ENCODE measurements at places on chromosomes 6 and 20.

- DNase-seq: no peak
These were observed 5.4 kb downstream of the CITED2 start for GRCh38 chr6:139369068-139369467.

GRCh38 chr6:47733879-47734558 lies 35.6 kb downstream of the ADGRF4 start:
- DNase-seq: no peak

DNA sequence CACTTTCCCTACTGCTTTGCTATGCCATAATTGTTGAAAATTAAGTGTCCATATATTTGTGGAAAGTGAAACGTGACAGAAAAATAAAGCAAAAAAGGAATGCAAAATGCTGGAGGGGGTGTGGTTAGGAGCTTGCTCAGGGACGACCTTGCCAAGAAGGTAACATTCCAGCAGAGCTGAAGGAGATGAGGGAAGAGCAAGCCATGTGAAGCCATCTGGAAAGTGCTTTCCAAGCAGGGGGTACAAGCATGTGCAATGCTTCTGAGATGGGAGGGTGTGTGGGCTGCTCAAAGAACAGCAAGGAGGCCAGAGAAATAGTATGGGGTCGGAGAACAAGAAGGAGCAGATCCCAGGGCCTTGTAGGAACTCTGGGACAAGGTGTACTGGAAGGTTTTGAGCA lies 161.7 kb downstream of the ISM1 start:
- DNase-seq: no peak

DNA sequence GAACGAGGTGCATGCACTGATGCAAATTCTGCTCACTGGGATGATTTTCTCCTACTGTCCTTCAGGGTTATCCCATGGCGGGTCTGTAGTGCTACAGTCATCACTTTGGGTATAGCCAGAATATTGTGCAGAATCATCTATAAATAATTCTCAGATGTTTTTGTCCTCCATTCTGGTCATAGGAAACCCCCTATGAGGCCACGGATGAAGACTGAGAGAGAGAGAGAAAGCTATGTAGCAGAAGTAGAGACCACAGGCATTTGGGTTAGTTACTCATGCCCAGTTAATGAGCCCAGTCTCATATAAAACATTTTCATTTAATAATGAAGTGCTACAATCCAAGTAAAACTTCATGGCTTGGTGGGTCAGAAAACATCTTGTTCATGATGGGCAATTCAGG lies 145.1 kb upstream of the PLN start:
- no peak for DNase-seq

DNA sequence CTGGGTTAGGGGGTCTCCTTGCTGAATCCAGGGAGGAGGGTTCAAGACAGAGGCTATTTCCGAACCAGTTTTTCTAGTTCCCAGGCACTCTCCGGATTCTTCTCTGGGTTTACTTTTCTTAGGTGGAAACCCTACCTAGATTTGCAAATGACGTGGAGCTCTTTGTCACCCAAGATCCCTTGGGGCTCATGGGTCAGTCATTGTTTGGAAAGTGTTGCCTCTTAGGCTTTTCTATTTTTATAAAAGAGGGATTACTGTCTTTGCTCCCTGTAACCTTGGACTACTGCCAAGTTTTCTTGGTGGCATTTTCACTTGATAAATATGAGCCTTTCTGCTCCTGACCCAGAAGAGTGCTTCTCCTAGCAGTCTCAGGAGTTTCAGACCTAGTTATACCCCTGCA lies 33.6 kb downstream of the FAM209B start:
- DNase-seq: no peak

GRCh38 chr6:53758496-53758895 lies 36.3 kb upstream of the LRRC1 start:
- no peak for DNase-seq

GRCh38 chr6:12266571-12266970 lies 23.6 kb upstream of the EDN1 start:
- no peak for DNase-seq

GRCh38 chr20:31570021-31570463 lies 35.0 kb upstream of the ID1 start:
- no peak for DNase-seq

DNA sequence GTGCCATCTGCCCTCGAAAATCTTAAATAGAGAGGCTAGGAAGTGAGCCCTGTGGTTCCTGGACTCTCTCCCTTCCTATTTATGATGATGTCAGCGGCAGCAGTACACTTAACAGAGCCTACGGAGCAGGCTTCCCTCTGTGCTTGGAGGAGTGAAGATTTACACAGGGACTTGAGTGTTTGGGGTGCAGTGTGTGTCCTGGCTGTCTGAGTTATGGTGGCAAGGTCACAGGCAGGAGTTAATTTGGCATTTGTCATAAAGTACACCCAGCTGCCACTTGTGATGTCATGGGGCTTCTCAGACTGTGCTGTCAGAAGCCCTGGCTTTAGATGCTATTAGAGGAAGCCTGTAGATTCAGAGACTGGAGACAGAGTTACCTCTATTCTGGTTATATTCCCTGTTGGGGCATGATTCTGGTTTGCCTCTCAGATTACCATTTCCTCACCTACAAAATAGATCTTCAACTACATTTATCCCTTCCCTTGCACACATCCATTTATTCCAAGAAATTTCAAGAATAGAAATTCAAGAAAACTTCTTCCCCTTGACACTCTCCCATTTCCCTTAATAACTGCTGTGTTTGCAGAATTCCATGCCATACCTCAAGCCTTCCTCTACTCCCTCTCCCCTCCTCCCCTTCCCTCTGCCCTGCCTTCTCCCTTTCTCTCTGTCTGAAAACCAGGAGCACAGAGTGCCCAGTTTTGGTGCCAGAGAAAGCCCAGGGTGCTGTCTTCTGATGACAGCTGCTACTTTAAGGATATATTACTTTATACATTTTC lies 72.1 kb downstream of the SLC24A3 start:
- no peak for DNase-seq

- DNase-seq: no peak
These were observed 609.8 kb downstream of the RFPL4B start for GRCh38 chr6:112956696-112957535.

GRCh38 chr6:166485651-166486535 lies 100.6 kb downstream of the RAMACL start:
- DNase-seq: no peak

- DNase-seq: no peak
These were observed 70.5 kb upstream of the FKBP1C start for GRCh38 chr6:63140692-63141318.

- no peak for DNase-seq
These were observed 13.5 kb downstream of the IL22RA2 start for GRCh38 chr6:137159912-137160311.

All from activated CD8-positive, alpha-beta T cell treated with anti-CD3 and anti-CD28 coated beads for 36 hours (primary cell).